Brain pericyte (primary cell): ENCODE measurements at places on chromosomes 5 and 9.

DNA sequence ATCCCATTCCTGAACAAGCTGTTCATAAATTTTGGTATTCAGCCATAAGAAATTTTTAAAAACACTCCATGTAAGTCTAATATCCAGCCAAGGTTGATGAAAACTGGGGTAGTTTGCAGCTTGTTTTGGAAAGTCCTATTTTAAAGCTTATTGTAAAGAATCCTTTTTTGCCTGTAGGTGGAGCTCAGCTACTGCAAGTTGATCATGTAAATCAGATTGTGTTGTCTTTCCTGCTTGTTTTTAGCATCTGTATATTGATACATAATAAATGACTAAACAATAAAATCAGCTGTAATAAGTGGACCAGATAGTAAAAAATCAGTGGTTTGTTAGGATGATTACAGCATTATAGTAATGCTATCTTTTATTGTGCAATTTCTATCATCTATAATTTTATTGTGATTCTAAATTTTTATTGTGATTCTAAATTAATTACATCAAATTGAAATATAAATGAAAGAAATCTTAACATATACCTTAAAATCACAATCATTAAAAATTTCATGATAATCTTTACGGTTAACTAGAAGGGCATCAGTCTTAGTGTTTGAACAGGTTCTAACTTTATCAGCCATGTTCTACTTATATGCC, 42.4 kb downstream of the CWC27 start:
- DNase-seq, result no peak

- DNase-seq, result no peak
These were observed 75.5 kb downstream of the CSNK1A1 start for GRCh38 chr5:149475777-149476176.

DNA sequence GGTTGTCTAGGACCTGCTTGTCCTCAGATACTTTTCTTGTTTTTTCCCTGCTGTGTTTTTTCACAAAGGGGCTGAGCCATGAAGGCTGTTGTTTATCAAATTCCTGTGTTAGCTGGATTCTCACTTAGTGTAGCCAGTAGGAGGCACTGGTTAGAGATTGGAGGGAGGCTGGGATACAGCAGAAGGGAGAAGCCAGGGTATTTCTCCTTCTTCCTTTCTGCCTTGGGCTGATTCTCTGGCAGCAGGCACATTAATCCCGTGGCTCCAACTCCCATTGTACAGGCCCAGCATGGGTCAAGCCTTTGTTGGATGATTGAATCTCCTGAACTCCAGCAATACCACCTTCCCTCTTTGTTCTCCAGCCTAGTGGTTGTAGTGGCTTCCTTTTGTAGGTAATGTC, 46.4 kb upstream of the FAM170A start:
- DNase-seq, result no peak

DNA sequence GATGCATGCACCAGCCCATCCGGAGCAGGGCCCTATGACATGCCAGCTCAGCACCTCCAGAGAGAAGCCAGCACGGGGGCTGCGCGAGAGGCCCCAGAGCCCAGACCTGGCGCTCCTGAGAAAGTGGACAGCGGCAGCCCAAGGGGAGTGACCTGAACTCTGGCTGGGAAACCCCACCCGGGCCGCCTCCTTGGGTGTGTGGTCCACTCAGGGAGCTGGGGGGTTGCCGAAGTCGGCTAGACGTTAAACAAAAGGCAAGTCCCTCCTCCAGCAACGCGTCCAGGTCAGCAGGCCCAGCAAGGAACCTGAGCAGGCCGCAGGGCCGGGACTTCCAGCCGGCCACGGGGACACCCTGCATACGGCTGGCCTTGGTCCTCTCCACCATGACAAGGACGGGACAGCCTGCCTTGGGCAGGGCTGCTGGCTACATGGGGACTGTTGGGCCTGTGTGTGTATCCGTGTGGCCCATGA, 35.7 kb downstream of the NACC2 start:
- DNase-seq, result no peak

- no peak for DNase-seq
These were observed 5.2 kb upstream of the ANXA6 start for GRCh38 chr5:151162776-151163175.

DNA sequence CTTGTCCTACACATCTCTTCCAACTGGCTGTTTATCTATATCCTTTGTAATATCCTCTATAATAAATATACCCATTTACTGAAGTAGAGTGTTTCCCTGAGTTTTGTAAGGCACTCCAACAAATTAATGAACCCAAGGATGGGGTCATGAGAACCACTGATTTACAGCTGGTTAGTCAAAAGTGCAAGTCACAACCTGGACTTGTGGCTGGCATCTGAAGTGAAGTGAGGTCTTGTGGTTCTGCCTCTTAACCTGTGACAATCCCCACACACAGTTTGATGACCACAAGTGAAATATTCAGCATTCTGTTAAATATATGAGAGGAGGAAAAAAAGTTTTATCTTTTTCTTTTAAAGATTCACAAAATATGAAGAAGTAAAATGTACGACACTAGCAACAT, 126.1 kb downstream of the NR2F1-AS1 start:
- no peak for DNase-seq

GRCh38 chr9:89444274-89444673, 53.6 kb downstream of the SEMA4D start:
- DNase-seq, result no peak
